ENCODE measurements at places on chromosomes 6 and 20. TPM values are rescaled to one million over a fixed set of nuclear protein-coding genes. Genes with fewer than 3 reads are reported as not detected.

RAET1L gene
- total RNA-seq: 1.5 TPM

CST9 gene
- not detected for total RNA-seq

HNF4A gene
- 7.4 TPM for total RNA-seq

KCNB1 gene
- 0.79 TPM for total RNA-seq

SPATA25 gene
- total RNA-seq: 0.42 TPM

Measured in HCT116 (cell line).